Effector CD4-positive, alpha-beta T cell (primary cell): ENCODE measurements at places on chromosomes 16 and 17.

DNA sequence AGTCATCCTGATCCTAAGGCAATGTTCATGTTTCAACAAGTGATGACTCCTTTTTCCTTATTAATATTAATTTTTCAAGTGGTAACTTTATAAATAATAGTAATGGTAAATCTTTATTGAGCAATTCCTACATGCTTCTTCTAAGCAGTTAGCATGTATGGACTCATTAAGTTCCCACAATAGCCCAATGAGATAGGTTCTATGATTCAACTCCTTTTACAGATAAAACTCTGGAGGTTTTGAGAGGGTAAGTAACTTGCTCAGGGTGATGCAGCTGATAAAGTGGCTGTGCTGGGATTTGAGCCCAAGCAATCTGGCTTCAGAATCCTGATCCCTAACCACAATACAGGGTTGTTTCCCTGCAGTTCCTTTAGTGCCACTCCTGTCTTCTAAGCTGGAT lies 25.3 kb downstream of the SLC47A1 start:
- DNase-seq, result no peak

- DNase-seq, result no peak
Observed at GRCh38 chr17:12395733-12396354, 269.8 kb upstream of the MYOCD start.

GRCh38 chr17:82297280-82297713 lies 20.1 kb downstream of the CD7 start:
- DNase-seq, result peak; percentile 81

- no peak for DNase-seq
Observed at GRCh38 chr16:70691223-70692129, 5.6 kb upstream of the MTSS2 start.

GRCh38 chr17:28957277-28957991 lies 6.1 kb upstream of the PHF12 start:
- DNase-seq, result no peak

DNA sequence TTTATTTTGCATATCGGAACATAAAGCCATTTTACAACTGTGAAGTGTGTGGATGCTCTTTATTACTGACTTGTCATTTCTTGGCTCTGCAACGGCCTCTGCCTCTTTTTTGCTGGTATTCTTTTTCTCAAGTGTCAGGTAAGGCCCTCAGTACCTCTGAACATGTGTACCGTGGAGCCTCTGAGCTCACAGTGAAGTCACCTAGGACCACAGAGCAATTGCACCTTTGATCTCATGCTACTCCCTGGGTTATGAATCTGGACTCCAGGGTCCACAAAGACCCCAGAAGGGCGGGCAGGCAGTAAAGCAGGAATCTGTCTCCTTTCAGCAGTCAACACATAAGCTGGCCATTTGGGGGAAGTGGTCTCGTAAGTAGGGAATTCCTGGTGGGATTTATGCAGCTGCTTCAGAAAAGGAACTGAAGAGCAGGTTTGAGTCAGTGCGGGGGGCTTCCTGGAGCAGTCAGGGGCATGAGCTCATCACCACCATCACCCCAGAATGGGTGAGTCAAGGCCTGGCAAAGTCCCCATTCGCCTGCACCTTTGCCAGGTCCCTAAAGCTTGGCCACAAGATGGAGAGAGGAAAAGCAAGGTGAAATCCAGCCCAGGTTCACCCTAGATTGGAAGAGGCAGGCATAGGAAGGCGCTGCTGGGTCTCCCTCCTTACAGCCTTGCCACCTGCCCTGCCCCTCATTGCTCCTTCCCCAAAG lies 33.0 kb downstream of the TBX4 start:
- DNase-seq, result no peak

- DNase-seq, result no peak
Observed at GRCh38 chr17:58091024-58091567, 7.9 kb downstream of the DYNLL2 start.

GRCh38 chr16:14629612-14629918 lies 495 bp downstream of the PARN start:
- DNase-seq, result peak; percentile 14

DNA sequence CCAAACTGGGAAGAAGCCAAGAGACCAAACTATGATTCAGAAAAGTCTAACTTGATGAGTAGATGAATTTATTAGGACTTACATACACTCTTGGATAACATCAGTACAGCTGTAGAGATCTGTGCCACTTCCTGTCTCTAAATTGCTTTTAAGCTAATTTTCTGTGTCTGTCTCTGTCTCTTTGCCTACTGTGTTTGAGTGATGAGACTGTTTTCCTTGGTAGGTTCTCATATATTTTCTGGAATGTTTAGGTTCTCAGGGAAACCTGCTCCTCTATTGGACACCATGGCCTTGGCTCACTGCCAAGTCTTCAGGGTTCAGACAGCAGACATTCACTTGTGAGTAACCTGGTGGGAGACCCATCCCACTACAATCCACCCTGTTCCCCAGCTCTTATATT lies 103.5 kb upstream of the KIF2B start:
- no peak for DNase-seq

DNA sequence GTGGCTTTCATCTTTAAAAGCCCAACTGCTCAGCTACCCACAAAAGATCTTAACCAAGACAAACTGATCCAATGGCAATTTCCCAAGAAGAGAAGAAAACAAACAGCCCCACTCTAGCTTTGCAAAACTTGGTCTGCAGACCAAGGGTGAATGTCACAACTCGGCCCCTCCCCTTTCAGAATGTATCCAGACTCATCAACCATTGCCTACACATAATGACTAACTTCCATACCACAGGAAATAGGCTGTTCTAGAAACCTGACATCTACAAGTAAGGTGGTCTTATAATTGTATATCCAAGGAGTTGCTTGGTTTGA lies 16.0 kb downstream of the DCUN1D3 start:
- no peak for DNase-seq

DNA sequence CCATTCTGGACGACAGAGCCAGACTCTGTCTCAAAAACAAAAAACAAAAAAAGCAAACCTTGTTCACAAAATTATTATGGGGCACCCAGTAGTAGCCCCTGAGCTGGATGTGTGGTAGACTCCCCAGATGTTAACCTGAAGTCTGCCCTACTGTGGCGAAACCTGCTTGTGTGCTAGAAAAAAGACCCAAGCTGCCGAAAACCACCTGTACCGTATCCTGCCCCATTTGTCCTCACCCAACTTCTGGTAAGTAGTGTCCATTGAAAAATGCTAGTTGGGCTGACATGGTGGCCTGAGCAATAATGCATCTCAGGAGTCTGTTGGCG lies 9.1 kb downstream of the RMI2 start:
- DNase-seq, result no peak

- no peak for DNase-seq
Observed at GRCh38 chr17:33517746-33518145, 224.7 kb upstream of the ASIC2 start.

DNA sequence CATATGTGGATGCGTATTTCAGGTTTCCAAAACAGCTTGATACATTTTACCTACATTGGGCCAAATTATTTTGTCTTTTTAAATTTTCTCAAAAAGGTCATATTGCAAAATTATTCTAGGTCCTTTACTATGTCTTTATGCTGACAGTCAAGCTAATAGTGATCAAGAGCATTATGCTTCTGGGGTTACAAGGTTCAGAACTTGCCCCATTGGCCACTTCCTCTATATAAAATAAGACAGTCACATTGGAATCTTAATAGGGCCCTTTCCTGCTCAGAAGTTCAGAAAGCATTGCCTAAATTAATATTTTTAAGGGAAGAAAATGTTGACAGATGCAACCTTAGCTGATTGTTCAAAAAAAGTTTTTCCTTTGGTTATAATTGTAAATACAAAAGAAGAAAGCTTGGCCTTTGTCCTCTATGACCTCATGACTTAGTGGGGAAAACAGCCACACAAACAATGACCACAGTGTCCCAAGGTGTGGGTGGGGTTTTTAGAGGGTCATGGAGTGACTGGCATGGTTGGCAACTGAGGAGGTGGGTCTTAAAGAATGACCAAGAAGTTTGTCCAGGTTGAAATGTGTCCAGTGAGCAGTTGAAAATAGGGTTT lies 11.8 kb upstream of the RAB11FIP4 start:
- DNase-seq, result no peak
